ENCODE measurements at places on chromosomes 2 and 18. TPM values are rescaled to one million over a fixed set of nuclear protein-coding genes. Genes with fewer than 3 reads are reported as not detected.
A peak's percentile ranks its signal among the peaks of the same experiment; 100 is the strongest.

DNA sequence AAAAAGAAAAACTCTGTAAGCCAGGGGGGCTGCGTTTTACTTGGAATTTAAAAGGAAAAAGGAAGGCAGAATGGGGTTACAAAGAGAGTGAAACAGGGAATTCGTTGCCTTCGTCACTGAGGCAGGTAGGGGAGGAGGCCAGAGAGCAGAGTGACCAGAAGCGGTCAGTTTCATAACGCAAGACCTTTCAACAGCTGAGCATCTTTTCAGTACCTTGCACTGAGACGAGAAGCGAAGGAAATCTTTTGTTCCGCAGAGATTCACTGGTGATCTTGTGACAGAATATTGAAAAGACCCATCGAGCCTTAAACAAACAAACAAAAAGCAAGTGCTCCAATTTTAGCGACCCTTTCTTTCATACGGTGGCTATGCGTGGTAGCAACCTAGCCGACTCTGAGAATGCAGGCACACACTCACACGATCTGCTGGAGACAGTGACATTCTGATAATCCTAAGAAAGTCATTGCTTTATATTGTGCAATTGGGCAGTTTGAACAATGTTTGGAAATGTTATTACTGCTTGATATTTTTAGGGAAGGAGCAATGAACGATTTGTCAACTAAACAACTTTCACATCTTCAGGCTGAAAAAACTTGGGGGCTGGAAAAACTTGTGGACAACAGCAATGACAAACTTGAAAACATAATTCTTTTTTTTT lies 93.8 kb upstream of the ODC1 start:
- no peak for DNase-seq

DNA sequence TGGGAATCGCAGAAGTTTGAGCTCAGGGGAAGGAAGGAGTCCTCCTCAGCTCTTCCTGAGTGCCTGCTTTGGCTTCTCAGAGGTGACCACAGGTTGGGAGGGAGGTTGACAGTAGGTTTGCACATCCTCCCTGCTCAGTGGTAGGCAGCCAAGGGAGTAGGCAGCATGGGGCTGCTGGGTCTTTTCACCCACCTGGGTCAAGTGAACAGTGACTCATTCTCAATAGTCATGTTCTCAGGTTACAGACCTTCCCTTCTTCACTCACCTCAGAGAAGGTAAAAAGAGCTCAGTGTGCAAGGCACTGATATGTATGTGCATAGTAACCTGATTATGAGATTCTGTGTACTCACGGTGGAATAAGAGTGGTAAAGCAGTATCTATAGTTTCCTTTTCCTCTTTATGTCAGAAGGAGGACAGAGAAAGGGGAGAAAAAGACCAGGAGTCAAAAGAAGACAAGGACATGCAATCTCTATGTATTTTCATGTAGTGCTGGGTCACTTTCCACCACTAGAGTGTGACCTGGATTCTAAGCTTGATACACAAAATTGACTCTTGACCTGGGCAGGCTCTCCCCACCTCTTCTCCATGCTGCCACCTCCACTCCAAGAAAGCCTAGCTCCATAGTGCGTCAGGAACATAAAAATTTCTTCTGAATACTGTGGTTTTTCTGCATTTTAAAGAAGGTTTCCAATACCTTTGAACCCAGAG lies 36.5 kb upstream of the ASNSD1 start:
- DNase-seq = no peak

DNA sequence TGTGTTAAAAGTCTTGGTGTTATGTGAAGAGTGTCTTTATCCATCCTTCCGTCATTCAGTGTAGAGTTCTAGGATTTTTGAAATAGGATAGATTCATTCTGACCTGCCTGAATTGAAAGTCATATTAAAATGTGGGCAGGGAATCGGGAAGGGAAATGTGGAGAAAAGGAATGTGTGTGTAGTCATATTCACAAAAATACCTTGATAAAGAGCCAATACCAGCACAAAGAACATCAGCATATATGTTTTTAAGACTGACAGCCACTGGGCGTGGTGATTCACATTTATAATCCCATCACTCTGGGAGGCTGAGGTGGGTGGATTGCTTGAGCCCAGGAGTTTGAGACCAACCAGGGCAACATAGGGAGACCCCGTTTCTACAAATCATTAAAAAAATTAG lies 188.1 kb downstream of the CAMKMT start:
- DNase-seq = peak; percentile 9

- no peak for DNase-seq
These were observed 123.8 kb upstream of the PKDCC start for GRCh38 chr2:41924024-41924423.

The CHPF gene
- total RNA-seq = 0.44 TPM

- no peak for DNase-seq
These were observed 129.7 kb downstream of the MYCN start for GRCh38 chr2:16069933-16070647.
